ENCODE measurements at places on chromosomes 11 and 22. TPM values are rescaled to one million over a fixed set of nuclear protein-coding genes. Genes with fewer than 3 reads are reported as not detected.
A peak's percentile ranks its signal among the peaks of the same experiment; 100 is the strongest.

- peak; percentile 56 for DNase-seq
Observed at GRCh38 chr11:2507212-2507901, 62.5 kb downstream of the KCNQ1 start.

- DNase-seq, result no peak
Observed at GRCh38 chr11:134240592-134240991, 12.6 kb downstream of the THYN1 start.

DNA sequence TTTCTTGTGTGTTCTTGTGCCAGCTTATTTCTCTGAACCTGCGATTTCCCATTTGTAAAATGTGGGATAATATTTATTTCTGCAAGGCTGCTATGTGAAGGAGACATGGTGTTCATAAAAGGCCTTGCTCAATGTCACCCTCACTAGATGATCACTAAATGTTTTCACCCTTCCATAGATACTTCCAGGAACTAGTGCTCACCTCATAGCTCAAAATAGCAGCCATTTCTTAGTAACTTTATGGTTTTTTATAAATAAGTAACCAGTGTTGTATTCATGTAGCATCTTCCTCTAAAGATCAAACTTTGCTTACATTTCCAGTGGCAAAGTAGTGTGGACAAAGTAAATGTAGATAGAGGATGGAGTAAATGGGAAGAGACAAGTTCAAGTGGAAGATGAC is 23.8 kb downstream of the SYTL2 start:
- no peak for DNase-seq

Gene POU2F3
- not detected for total RNA-seq

Gene MS4A1
- total RNA-seq, result not detected

DNA sequence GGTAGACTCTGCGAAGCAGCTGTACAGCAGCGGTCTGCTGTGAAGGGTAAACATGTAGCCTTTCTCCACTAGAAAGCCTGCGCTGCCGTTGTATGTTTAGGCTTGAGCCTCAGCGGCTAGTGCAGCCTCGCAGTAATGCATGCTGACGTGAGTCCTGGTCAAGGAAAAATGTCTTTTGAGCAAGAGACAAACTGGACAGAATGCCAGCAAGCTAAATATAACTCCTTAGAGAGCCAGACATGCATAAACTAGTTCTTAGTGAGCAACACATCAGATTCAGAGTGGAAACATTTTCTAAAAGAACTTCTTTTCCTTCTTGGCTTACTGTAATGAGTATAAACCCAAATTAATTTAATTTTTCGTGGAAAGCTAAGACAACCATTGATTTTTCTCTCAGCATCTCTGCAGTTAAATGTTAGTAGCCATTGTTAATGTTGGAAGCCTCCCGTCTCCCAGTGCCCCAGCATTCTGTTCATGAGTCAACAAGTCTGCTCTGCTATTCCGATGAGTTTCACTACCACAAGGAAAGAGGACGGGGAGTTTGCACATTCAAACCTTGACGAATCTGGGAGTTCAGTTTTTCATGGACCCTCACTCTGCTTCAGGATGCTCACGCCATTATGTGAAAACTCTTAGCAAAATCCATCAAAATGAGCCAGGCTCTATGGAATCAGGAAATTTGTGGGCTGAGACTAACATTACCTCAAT is 51.4 kb downstream of the JAM3 start:
- DNase-seq, result peak; percentile 78

DNA sequence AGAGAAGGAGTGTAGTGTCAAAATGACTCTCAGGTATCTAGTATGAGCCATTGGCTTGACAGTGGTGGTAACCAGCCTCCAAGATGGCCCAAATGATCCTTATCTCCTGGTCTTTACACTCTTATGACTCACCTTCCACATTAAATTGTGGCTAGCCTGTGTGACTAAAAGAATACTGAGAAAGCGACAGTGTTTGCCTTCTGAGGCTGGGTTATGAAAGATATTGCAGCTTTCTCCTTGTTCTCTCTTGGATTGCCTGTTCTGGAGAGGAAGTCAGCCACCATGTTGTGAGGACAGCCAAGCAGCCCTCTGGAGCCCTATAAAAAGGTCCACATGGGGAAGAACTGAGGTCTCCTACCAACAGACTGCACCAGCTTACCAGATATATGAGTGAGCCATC is 15.8 kb downstream of the C11orf71 start:
- DNase-seq, result no peak

GRCh38 chr11:64637334-64638017 is 46.5 kb downstream of the SLC22A12 start:
- DNase-seq, result no peak

GRCh38 chr11:103091064-103091800 is 728 bp downstream of the DCUN1D5 start:
- peak; percentile 79 for DNase-seq

Gene IGLL1
- total RNA-seq, result not detected

DNA sequence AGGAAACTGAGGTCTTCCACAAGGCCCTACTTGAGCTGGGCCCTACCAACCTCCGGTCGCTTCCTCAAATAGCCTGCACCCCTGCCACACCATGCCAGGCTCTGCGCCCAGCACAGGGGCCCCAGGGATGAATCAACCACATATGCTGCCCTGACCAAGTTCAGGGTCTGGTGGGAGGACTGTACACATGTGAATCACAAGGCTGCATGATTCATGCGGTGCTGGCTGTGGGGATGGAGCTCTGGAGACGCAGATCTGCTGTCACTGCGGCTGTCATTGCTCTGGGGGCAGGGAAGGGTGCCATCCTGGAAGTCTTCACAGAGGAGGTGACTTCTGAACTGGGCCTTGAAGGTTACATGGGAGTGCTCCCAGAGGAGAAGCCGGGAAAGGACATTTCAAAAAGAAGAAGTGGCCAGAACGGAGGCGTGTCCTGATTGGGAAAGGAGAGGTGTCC is 21.5 kb downstream of the CYTH4 start:
- DNase-seq, result no peak

DNA sequence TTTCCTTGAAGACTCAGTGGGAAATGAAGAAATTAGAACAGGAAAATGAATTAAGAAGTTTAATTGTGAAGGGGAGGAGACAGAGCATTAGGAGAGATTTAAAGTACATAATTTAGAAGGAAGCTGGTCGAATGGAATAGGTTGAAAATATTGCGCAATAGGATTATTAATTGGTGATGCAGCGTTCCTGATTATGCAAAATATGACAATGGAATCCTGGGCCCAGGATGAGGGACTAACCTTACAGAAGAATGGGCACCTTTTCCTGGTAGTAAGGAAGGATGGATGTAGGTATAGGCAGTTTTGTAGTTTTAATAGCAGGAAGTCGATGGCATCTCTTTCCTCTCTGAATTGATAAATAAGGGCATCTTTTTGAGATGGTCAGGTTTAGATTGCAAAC is 7.8 kb downstream of the TTC12 start:
- DNase-seq, result no peak

Gene SLC22A6
- total RNA-seq, result not detected

DNA sequence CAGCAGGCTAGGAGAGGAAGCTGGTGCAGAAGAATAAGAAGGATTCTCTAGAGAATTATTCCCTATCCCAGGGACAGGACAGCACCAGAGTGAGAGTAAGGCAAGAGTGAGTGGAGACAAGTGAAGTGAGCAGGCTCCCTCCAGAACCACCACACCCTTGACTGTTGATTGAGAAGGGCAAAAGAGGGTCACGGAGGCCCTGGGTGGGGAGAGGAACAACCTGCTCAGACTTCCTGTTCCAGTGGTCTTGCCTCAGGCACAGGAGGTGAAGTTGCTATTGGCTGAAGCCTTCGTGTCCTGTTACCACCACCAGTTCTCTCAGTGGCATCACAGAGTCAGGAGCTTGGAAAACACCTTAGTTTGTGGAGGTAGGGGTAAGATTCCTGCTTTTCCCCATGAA is 51.7 kb upstream of the CCDC89 start:
- no peak for DNase-seq

- DNase-seq, result no peak
Observed at GRCh38 chr11:94769880-94770279, 1.7 kb downstream of the AMOTL1 start.

- no peak for DNase-seq
Observed at GRCh38 chr11:86046116-86046515, 22.8 kb downstream of the PICALM start.

Gene PIH1D2
- total RNA-seq, result 2.0 TPM

DNA sequence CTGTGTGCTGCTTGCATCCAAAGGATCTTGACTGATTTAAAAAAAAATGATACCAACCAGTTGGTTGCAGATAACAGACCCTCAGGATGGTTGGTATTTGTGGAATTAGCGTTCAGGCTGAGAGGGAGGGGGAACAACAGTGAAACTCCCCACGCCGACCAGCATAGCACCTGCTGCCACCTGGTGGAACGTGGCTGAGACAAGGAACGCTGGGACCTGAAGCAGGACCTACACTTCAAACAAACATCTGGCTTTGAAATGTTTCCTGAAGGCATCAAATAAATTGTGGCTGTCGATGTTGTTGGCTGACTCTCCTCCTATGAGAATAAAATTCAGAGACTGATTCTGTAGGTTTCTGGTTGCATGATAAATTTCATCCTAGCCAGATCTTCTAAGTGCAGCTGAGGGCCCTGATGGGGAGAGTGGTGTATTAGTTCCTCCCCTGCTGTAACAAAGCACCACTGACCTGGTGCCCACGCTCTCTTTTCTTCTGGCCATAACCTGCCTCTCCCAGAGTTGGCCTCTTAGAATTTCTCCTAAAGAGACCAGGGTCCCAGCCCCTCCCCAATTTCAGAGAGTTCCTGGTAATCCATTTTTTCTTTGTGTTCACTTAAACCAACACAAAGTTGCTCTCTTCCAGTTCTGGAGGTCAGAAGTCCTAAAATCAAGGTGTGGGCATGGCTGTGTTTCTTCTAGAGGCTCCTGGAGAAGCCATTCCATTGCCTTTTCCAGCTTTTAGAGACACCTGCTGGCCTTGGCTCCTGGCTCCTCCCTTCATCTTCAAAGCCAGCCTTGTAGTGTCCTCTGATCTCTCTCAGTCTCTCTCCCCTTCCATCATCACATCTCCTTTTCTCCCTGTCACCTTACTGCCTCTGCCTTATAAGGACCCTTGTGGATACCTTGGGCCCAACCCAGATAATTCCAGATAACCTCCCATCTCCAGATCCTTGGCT is 17.3 kb downstream of the APOL2 start:
- DNase-seq, result no peak

DNA sequence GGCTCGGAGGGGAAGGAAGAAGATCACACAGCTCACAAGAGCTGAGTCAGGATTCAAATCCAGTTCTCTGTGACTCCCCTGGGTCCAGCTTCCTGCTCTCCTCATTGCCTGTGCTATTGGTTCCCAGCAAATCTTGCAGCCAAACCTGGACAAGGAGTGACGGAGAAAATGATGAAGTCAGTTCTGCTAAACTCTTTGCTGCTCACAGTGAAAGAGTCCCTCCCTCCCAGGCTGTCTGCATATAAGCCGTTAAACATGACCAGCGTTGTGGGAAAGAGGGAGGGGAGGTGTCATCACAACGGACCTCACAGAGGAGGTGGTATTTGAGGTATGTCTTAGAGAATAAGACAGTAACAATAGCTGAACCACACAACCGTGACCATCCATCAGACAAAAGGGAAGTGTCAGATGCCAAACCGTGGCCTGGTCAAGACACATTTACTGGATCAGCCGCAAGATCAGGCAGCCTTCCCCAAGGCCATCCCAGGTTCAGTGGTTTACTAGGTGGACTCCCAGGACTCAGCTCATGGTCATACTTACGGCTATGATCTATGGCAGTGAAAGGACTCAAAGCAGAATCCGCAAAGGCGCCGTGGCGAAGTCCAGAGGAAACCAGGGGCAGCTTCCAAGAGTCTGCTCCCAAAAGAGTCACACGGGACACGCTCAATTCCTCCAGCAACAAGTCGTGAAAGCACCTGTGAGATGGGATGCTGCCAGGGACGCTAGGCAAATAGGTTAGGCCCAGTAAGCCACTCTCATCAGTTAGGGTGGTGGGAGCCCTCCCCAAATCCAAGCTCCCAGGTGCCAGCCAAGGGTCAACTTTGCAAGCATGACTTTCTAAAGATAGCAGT is 2.8 kb upstream of the CYTH4 start:
- no peak for DNase-seq

Gene FGF3
- not detected for total RNA-seq

Gene OR52A1
- total RNA-seq, result not detected

DNA sequence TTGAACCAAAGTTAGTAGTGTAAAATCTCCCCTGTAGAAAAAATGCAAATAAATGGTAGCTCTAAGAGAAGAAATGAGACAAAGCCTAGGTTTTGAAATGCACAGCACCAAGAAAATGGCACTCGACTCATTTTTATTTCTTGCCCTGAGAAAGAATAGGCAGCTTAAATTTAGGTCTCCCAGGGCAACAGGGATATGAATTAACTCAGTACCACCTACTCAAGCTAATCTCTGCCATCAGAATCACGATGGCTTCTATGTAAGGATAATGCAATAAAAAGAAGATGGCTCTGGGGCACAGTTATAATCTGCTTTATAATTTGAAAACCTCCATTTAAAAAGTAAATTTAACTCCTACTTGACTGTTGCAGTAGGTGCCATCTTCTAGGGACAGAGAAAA is 1784.3 kb downstream of the LRRC4C start:
- DNase-seq, result no peak

Gene KCNQ1OT1
- 0.57 TPM for total RNA-seq

Gene OR1S1
- not detected for total RNA-seq

Gene SMC1B
- total RNA-seq, result not detected

Gene SLN
- 19.0 TPM for total RNA-seq

DNA sequence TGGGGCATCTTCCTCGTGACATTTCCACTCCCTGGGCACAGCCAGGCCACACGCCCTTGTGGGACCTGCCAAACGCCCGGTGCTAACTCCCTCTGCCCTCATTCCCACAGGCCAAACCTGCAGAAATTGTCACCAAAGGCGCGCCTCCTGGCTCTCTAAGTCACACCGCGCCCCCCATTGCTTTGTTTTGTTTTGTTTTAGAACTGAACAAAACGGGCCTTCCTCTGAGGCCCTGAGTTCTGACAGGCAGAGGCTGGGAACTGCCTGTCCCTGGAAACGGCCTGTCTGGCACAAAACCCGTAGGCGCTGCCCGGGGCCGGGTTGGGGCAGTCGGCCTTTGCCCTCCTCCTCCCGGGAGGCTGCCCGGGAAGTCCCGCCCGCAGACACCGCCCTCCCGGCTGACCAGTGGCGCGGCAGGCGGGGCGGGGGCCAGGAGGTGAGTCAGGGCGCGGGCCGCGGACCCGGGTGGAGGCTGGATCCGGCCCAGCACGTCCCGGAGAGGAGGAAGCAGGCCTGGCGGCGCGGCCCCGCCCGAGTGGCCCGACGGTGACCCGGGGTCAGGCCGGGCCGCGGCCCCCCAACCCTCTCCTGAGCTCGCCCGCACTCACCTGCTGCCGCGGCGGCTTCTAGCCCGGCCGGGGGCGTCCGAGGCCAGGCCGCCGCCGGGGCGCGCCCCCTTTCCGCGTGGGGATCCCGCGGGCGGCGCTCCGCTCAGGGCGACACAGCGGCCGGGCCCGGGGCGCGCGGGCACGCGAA is 465 bp downstream of the SUN2 start:
- DNase-seq, result peak; percentile 98

GRCh38 chr11:126432525-126432924 is 77.0 kb downstream of the ST3GAL4 start:
- no peak for DNase-seq

GRCh38 chr22:20436307-20436767 is 1.3 kb downstream of the SCARF2 start:
- DNase-seq, result no peak
